ENCODE measurements at places on chromosomes 6 and 20. TPM values are rescaled to one million over a fixed set of nuclear protein-coding genes. Genes with fewer than 3 reads are reported as not detected.

The LAMA2 gene
- 9.7 TPM for total RNA-seq

The SFT2D1 gene
- total RNA-seq, result 16.0 TPM

The PANK2 gene
- 40.8 TPM for total RNA-seq

The SNAI1 gene
- 10.5 TPM for total RNA-seq

The LCA5 gene
- total RNA-seq, result 1.3 TPM

The DAAM2 gene
- total RNA-seq, result 9.6 TPM

The FOXO3 gene
- total RNA-seq, result 6.2 TPM

The ATP9A gene
- total RNA-seq, result 4.1 TPM

DNA sequence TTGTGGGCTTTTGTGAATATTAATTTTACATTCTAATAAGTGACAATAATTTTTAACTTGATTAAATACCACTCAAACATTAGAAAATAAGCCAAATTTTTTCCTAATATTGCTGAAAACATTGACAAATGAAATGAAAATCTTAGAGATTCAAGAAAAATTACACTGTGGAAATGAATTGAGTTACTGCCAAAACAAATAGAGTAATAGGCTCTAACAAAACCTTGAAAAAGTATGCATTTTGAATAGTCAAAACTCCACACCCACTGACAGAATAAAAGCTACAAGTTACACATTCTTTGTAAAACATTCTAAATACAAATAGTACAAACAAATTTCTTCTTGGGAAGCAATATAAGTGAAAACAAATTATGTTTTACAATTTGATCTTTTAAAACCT lies 5.9 kb downstream of the TBX18 start:
- no peak for DNase-seq

DNA sequence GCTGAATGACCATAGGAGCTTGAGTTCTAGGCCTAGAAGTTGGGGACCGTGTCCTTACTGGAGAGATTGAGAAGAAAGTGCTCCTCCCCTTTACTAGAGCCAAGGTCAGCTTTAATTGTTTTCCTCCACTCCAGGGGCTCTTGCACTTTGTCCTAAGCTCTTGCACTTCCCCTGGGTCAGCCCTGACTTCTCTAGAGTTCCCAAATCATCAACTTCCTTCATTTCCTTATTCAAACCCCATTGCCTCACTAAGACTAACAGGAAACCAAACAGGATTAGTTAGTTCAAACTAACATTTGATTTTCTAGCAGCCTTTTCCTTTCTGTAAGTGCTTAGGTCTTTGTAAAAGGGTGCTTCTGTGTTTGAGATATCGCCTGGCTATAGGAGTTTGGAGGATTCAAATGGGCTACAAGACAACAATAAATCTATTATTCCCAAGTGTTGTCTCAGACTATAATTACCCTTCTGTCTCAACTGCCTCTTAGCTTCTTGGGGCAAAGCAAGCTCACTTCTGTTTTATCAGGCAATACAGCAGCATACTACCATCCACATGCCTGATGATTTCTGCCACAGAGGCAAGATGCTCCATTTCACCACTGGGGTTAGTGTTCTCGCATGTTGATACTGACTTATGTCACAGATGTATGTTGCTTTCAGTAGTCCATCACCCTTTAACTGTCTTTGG lies 12.8 kb upstream of the DTNBP1 start:
- DNase-seq, result no peak

DNA sequence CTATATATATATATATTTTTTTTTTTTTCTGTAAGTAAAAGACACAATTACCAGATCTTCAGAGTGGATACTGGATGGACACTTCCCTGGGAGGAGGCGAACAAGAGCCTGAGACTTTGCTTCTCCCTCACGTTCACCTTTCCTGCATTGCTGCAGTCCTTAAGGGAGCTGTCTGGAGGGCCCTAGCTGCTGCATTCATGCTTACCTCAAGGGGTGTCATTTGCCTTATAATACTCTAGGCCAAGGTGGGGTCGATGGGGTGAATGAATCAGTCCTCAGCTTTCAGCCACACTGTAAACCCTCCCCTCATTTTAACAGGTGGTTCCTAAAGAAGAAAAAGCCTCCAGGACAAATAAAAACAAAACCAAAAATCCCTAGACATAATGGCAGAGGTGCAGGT lies 34.8 kb upstream of the CD83 start:
- no peak for DNase-seq

GRCh38 chr6:111565326-111566221 lies 40.1 kb downstream of the TRAF3IP2 start:
- DNase-seq, result no peak

DNA sequence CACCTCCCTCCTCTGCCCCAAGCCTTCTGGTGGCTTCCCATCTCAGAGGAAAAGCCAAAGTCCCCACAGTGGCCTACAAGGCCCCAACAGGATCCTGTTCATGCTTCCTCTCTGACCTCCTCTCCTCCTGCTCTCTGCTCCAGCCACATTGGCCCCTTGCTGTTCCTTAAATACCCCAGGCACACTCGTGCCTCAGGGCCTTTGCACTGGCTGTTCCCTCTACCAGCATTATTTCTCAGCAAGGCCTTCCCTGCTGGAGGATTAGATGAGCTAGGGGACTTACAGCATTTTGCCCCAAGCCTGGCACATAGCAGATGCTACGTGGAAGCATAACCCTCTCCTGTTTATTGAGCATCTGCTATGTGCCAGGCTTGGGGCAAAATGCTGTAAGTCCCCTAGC lies 7.8 kb downstream of the CCN5 start:
- DNase-seq, result no peak

DNA sequence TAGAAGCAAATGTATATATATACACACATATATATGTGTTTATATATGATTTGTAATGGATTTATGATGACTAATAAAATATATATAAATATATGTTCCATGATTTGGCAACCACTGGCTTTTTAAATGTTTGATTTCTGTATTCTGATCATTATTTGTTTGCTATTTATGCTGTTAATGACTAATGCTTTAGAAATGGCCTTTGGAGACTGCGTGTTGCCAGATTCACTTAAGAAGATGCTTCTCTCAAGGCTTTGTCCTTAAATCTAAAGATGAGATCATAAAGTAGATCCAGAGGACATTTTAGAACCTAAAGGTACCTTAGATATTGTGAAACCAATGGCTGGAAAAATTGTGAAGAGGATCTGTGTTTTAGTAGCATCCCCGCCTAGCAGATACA lies 116.0 kb upstream of the SUPT3H start:
- no peak for DNase-seq

- no peak for DNase-seq
Observed at GRCh38 chr6:30614044-30614842, 2.8 kb downstream of the PPP1R10 start.

Data from H4 (cell line).